ENCODE measurements at places on chromosomes 4 and X. TPM values are rescaled to one million over a fixed set of nuclear protein-coding genes. Genes with fewer than 3 reads are reported as not detected.

BMPR1B gene
- 2.1 TPM for total RNA-seq

GRCh38 chr4:165751882-165752281 lies 121.2 kb upstream of the TLL1 start:
- no peak for DNase-seq
- H3K4me1 ChIP-seq: no peaks in the 10 kb centered on the region
- H3K4me3 ChIP-seq: no peak overlapping the region
- no peaks in the 10 kb centered on the region for H3K27me3 ChIP-seq
- H3K27ac ChIP-seq: no peak overlapping the region

GRCh38 chr4:187422655-187423054 lies 572.9 kb upstream of the ZFP42 start:
- H3K4me1 ChIP-seq: no peaks in the 10 kb centered on the region
- H3K4me3 ChIP-seq: no peak overlapping the region
- no peaks in the 10 kb centered on the region for H3K36me3 ChIP-seq
- no peak overlapping the region for H3K27ac ChIP-seq
- DNase-seq: no peak
- H3K27me3 ChIP-seq: no peaks in the 10 kb centered on the region

AP1AR gene
- 2.3 TPM for total RNA-seq

GRCh38 chr4:8281519-8282133 lies 12.1 kb downstream of the HTRA3 start:
- no peak overlapping the region for H3K4me3 ChIP-seq
- H3K4me1 ChIP-seq: no peaks in the 10 kb centered on the region
- peak overlapping the region; percentile 65 for H3K27ac ChIP-seq
- peak; percentile 80 for DNase-seq
- H3K36me3 ChIP-seq: no peaks in the 10 kb centered on the region

DNA sequence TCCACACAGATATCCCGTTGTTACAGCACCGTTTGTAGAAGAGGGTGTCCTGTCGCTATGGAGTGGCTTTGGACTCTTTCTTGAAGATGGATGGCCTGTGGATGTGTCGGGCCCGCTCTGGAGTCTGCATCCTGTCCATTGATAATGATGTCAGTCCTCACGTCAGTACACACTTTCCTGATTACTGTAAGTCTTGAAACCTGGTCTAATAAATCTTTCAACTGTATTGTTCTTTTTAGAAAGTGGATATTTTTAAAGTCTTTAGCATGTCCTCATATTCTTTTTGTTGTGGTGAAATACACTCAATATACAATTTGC lies 14.9 kb downstream of the MSANTD1 start:
- no peak for DNase-seq
- no peaks in the 10 kb centered on the region for H3K36me3 ChIP-seq
- H3K27me3 ChIP-seq: no peaks in the 10 kb centered on the region
- H3K4me1 ChIP-seq: no peaks in the 10 kb centered on the region
- no peak overlapping the region for H3K4me3 ChIP-seq
- H3K27ac ChIP-seq: no peak overlapping the region

- H3K27me3 ChIP-seq: no peaks in the 10 kb centered on the region
- no peak overlapping the region for H3K27ac ChIP-seq
- no peak overlapping the region for H3K4me3 ChIP-seq
- H3K36me3 ChIP-seq: no peaks in the 10 kb centered on the region
- H3K4me1 ChIP-seq: peaks cover 16% of the 10 kb centered on the region
- DNase-seq: peak; percentile 1
These were observed 5.8 kb downstream of the AFAP1 start for GRCh38 chr4:7933651-7934510.

SGCB gene
- 21.5 TPM for total RNA-seq

DNA sequence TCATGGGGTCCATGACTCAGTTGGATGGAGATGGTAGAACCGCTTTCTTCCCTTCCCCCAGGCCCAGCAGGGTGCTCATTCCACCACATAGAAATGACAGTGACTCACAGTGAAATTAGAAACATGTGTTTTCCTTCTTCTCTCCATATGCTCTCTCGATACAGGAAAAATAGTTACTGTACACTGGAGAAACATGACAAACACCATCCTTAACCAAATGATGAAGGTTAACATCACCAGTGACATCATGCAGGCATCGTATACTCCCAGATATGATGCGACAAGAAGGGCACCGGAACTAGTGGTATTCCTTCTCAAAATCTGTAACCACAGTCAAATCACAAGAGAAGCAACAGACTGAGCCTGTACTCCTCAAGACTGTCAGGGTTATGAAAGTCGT lies 11.7 kb upstream of the RAB40A start:
- H3K27me3 ChIP-seq: no peaks in the 10 kb centered on the region
- H3K36me3 ChIP-seq: no peaks in the 10 kb centered on the region
- no peak for DNase-seq
- H3K27ac ChIP-seq: no peak overlapping the region

EDA gene
- 12.5 TPM for total RNA-seq

DNA sequence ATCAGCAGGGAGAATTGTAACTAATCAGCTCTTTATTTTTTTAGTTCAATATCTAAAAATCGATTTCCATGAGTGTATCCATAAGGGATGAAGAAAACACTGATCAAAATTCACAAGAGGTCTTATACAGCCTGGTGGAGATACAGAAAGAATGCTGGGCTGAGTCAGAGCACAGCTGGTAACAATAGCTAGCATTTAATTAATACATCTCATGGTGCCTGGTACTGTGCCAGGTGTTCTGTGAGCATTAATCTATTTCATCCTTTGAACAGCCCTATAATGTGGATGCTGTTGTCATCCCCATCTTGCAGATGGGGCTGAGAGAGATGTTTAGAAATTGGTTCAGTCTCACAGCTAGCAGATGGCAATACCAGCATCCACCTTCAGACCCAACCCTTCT lies 250.9 kb upstream of the RPS6KA3 start:
- H3K4me3 ChIP-seq: no peak overlapping the region
- H3K27me3 ChIP-seq: no peaks in the 10 kb centered on the region
- H3K4me1 ChIP-seq: no peaks in the 10 kb centered on the region
- H3K36me3 ChIP-seq: no peaks in the 10 kb centered on the region
- H3K27ac ChIP-seq: no peak overlapping the region
- DNase-seq: no peak

DNA sequence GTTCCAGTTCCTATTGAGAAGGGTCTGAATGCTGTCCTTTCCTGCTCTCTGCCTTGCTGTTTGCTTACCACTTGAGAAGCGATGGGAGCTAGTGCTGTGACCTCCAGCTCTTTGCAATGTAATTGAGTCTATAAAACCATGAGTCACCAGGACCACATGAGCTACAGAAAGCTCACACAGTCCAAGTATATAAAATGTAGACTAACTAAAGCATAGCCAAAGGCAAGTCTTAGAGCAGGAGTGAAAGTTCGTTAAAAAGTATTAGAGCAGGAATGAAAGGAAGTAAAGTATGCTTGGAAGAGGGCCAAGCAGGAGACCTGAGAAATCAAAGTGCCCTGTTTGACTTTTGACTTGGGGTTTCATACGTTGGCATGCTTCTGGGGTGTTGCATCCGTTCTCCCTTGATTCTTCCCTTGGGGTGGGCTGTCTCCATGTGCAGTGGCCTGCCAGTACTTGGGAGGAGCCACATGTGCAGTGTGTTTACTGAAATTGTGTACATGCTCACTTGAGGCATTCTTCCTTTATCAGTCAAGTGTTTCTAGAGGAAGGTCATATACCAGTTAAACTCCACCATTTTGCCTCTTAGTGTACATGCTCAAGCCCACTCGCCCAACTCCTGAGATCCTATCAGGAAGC lies 71.3 kb upstream of the KIT start:
- no peak overlapping the region for H3K27ac ChIP-seq
- H3K36me3 ChIP-seq: no peaks in the 10 kb centered on the region
- H3K27me3 ChIP-seq: no peaks in the 10 kb centered on the region
- no peaks in the 10 kb centered on the region for H3K4me1 ChIP-seq

RIBC1 gene
- total RNA-seq: 3.0 TPM

FRG1 gene
- 25.6 TPM for total RNA-seq

- no peak overlapping the region for H3K4me3 ChIP-seq
- H3K27me3 ChIP-seq: no peaks in the 10 kb centered on the region
- H3K36me3 ChIP-seq: no peaks in the 10 kb centered on the region
- DNase-seq: no peak
These were observed 170.0 kb downstream of the ADRA2C start for GRCh38 chr4:3936184-3936583.
